ENCODE measurements at places on chromosomes 13 and 19.

DNA sequence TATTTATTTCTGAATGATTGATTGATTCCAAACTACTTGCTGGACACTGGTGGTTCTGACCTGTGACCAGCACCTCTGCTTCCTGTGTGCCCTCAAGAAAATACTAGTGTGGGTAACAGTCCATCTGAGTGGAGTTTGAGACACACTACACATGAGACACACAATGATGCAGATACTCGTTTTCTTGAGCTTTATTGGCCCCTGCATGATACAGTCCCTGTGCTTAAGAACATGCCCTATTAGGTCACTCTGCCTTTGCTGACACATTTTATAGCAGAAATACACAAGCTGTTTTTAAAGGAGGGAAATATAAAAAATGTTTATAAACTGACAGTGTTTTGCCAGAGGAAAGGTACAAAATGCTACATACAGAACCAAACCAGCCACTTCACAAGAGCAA lies 126.9 kb downstream of the STK24 start:
- DNase-seq, result no peak

- no peak for DNase-seq
These were observed 36.8 kb downstream of the VSTM2B start for GRCh38 chr19:29562299-29563297.

DNA sequence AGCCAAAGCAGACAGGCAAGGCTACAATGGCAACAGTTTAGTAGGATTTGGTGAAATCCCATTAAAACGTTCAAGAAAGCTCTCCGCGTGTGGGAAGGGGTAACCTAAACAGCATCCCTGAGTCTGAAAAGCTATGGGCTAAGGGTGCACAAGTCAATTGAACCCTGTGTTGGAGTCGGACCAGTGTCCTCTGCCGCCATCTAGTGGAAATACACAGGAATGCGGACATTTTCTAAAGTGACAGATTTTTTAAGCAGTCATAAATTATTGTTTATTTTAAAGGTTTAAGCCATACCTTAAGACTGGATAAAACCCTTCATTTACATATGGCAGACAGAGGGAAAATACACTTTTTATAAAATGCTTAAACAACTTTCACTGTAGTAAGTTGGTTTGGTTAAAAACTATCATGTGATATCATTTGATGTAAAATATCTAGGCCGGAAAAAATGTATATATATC lies 26.5 kb upstream of the LSM14A start:
- DNase-seq, result peak; percentile 67

DNA sequence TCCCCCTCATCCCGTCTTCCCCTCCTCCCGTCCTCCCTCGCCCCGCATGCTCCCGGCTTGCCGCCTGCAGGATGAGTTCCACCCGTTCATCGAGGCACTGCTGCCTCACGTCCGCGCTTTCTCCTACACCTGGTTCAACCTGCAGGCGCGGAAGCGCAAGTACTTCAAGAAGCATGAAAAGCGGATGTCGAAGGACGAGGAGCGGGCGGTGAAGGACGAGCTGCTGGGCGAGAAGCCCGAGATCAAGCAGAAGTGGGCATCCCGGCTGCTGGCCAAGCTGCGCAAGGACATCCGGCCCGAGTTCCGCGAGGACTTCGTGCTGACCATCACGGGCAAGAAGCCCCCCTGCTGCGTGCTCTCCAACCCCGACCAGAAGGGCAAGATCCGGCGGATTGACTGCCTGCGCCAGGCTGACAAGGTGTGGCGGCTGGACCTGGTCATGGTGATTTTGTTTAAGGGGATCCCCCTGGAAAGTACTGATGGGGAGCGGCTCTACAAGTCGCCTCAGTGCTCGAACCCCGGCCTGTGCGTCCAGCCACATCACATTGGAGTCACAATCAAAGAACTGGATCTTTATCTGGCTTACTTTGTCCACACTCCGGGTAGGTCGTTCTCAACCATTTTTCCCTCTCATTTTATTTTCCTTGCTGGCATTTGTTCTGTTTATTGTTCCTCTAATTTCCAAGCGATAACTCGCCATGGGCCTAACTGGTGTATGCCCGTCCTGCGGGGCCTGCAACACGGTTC lies 29.8 kb downstream of the NFIX start:
- no peak for DNase-seq

DNA sequence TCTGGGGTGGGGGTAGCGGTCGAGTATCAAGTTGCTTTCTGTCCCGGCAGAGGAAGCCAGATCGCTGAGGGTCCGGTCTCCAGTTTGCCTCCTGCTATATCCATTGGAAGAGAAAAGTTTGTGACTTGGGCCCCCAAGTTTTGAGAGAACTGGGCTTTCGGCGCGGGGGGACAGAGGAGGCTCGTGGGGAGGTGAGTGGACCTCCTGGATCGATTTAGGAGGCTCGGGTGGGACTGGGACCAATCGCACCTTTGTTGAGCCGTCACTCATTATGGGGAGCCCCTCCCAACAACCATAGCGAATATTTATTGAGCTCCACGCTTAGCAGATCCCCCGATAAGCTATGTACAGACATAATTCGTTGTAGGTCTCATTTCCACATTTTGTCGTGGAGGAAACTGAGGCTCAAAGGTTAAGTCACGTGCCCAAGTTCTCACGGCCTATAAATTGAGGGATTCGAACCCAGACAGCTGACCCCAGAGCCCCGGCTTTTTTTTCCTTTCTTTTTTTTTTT lies 909 bp downstream of the RFXANK start:
- no peak for DNase-seq

DNA sequence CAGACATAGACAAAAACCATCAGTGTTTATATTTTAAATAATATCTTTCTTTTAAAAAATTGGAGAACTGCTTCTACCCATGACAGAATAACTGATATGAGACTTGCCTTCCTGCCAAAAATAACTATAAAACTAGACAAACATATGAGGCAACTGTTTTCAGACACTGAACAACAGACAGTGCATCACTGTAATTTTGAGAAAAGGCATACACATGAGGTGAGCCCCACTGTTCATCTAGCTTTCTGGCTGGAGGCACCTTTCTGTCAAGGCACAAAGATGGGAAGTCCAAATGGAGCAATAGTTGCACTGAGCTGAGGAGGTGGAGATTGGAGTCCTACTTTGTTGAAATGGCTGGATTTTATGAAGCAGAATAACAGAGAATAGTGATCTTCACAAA lies 71.9 kb upstream of the ZNF507 start:
- no peak for DNase-seq

DNA sequence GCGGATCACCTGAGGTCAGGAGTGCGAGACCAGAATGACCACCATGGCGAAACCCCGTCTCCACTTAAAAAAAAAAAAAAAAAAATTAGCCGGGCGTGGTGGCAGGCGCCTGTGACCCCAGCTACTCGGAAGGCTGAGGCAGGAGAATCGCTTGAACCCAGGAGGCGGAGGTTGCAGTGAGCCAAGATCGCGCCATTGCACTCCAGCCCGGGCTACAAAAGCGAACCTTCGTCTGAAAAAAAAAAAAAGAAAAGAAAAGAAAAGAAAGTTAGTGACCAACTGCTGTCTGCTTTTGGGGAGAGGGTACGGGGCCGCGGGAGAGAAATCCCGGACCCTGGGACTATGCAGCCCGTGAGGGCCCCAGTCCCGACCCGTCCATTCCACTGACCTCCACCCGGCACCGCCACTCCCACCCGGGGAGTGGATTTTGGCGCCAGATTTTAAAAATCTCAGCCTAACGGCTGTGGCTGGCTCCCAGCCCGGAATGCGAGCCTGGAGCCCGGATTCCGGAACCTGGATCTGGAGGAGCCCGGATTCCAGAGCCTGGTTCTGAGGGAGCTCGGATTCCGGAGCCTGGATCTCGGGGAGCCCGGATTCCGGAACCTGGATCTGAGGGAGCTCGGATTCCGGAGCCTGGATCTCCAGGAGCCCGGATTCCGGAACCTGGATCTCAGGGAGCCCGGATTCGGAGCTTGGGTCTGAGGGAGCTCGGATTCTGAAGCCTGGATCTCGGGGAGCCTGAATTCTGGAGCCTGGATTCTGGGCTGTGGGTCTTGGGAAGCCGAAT lies 6.1 kb upstream of the LMNB2 start:
- DNase-seq, result no peak

GRCh38 chr19:29397748-29398147 lies 128.0 kb upstream of the VSTM2B start:
- no peak for DNase-seq

DNA sequence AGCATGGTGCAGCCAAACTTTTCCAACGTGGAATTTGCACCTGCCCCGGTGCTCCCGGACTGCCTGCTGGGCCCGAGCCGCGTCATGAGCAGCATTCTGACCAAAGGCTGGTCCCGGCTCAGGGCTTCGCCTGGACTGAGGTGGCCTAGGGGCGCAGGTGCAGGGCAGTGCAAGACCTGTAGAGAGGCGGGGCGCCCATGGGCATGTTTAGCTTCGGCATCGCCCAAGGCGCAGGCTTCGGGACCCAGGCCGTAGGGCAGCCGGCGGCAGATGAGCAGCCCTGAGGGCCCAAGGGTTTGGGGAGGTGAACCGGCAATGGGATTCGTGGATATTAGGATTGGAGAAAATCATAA lies 23.8 kb downstream of the LRFN3 start:
- no peak for DNase-seq

- no peak for DNase-seq
These were observed 7.5 kb downstream of the ARL11 start for GRCh38 chr13:49635599-49636433.

GRCh38 chr13:113561417-113562084 lies 23.0 kb upstream of the TFDP1 start:
- no peak for DNase-seq

GRCh38 chr13:52405767-52406494 lies at the start of gene THSD1:
THSD1 (minus strand) TSS chr13:52406172; CDS start chr13:52402600, 3,572 bp downstream.
- no peak for DNase-seq

GRCh38 chr13:73593199-73593765 lies 534.5 kb downstream of the KLF5 start:
- DNase-seq, result no peak

GRCh38 chr13:20489185-20489820 lies 36.4 kb downstream of the CRYL1 start:
- DNase-seq, result peak; percentile 15

GRCh38 chr19:58317476-58318072 lies 9.2 kb upstream of the ZSCAN22 start:
- DNase-seq, result peak; percentile 27

DNA sequence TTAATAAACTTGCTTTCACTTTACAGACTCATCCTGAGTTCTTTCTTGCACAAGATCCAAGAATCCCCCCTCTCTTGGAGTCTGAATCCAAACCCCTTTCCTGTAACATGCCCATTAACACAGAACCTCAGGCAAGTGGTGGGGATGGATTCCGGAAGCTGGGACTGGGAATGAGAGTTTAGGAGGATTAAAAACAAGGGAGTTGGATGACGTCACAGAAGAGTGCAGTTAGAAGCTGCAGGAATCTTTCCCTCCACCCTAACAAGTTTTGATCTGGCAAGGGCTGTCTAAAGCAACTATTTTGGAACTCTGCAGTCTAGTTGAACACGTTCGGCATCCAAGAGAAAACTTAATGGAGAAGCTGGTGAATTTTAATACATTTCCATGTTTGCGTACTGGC lies 48.2 kb upstream of the PEPD start:
- no peak for DNase-seq

- DNase-seq, result no peak
These were observed at the start of gene CRB3 for GRCh38 chr19:6464070-6464873. CRB3 (plus strand) TSS chr19:6464271; CDS start chr19:6464702, 431 bp downstream.

DNA sequence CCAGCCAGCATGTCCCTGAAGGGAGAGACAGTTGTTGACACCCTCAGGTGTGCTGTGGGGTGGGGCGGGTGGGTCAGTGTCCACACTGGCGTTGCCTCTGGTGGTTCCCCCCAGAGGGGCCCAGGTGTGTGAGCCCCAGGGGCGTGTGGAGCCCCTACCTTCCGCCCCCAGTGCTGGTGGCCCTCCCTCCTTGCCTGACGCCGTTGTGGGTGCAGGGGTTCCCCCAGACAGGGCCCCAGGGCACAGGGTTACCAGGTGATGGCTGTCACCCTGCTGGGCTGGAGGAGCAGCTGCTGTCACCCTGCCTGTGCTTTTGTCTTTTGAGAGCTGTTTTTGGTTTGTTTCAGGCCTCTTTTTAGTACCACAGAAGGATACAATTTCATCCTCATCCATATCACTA lies 27.2 kb downstream of the ATP4B start:
- no peak for DNase-seq

DNA sequence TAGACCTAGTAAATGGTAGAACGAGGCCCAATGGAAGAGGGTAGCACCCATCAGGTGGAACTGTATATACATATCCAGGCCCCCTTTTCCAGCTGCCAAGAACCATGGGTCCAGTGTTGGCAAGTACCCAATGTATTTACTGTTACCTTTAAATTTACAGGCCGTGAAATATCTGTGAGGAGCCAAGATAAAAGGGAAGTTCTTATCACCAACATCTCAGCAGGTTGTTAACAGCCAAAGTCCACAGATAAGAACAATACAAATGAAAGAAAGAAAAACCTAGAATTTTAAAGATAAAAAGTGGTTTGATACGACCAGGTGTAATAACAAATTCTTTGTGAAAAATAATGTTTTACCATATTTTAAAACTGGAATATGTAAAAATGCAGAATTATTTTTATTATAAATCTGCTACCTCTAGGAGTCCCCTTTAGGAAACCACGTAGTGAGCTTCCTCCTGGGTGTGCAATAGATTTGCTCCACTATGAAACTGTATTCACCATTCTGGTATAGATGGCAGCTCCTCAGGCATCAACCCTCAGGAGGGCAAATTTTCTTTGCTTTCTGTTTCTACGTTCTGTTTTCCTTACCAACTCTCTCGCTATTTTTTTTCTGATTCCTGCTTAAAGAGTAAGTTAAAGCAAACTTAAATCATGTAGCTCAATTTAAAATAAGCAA lies 292.2 kb upstream of the SLC10A2 start:
- DNase-seq, result no peak

- DNase-seq, result no peak
These were observed 20.0 kb upstream of the ALOX5AP start for GRCh38 chr13:30715372-30715756.

DNA sequence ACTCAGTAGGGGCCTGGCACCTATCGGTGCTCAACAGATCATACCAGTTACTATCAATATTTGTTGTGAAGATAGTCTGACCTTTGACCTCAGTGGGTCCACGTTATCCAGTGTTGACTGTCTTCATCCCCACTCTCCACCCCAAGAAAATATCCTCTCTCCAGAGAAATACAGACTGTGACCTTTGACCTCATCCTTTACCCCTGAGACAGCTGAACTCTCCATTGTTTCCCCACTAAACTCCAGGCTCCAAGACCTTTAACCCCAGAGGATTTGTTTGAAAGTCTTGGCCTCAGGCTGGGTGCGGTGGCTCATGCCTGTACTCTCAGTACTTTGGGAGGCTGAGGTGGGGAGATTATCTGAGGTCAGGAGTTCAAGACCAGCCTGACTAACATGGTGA lies 22.6 kb upstream of the PPP5C start:
- no peak for DNase-seq

DNA sequence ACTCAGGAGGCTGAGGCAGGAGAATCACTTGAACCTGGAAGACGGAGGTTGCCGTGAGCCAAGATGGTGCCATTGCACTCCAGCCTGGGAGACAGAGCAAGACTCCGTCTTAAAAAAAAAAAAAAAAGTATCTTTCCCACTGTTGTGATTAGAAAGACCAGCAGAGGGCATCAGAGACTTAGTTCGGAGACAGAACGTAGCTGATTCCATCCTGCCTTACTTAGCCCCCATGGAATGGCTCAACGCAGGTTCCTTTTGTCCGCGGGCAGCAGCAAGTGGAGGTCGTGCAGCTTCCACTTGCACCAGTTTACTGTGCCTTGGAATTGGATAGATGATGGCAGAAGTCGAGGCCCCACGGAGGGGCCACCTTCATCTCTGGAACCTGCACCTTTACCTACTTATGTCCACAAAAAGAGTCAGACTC lies 8.1 kb downstream of the TIMM29 start:
- no peak for DNase-seq

- no peak for DNase-seq
These were observed 110.5 kb downstream of the COG6 start for GRCh38 chr13:39765801-39766463.

Measured in T-helper 2 cell (primary cell).